ENCODE measurements at places on chromosomes 12 and 14.

DNA sequence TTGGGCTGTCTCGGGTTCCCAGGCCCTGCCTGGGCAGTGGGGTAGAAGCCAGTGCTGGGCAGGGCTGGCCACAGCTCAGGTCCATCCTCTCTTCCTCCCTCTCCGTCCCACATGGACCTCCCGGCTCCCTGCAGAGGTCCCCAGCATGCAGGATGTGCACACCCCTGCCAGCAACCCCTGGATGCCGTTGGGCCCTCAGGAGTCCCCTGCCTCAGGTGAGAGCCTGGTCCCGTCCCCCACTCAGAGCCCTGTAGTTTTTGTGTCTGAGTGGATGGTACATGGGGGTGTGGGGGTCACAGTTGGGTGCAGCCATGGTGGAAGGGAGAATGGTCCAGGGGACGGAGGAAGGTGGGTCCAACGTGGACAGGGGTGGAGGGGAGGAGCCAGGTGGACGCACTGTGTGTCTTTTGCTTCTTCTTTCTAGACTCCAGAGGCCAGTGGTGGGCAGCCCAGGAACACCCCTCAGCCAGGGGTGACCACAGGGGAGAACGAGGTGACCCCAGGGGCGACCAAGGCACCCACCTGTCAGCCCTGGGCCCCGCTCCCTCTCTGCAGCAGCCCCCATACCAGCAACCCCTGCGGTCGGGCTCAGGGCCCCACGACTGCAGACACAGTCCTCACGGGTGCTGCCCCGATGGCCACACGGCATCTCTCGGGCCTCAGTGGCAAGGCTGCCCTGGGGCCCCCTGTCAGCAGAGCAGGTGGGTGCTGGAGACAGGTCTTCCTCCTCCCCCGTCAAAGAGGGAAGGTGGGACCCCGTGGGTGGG is 21.7 kb downstream of the PAPLN start:
- H3K4me3 ChIP-seq, result no peak overlapping the region
- no peak for DNase-seq
- no peak overlapping the region for H3K27ac ChIP-seq
- no peaks in the 10 kb centered on the region for H3K36me3 ChIP-seq
- peaks cover 2% of the 10 kb centered on the region for H3K4me1 ChIP-seq

GRCh38 chr14:52033101-52033642 is 35.7 kb downstream of the NID2 start:
- H3K4me1 ChIP-seq, result no peaks in the 10 kb centered on the region
- H3K27ac ChIP-seq, result no peak overlapping the region
- peaks cover 1% of the 10 kb centered on the region for H3K36me3 ChIP-seq
- no peak overlapping the region for H3K4me3 ChIP-seq
- H3K27me3 ChIP-seq, result peaks cover 9% of the 10 kb centered on the region
- DNase-seq, result no peak

GRCh38 chr14:69685218-69685616 is 73.8 kb downstream of the SUSD6 start:
- H3K4me3 ChIP-seq, result no peak overlapping the region
- H3K27ac ChIP-seq, result peak overlapping the region; percentile 45
- peaks cover 64% of the 10 kb centered on the region for H3K4me1 ChIP-seq
- H3K27me3 ChIP-seq, result no peaks in the 10 kb centered on the region
- peaks cover 10% of the 10 kb centered on the region for H3K36me3 ChIP-seq

GRCh38 chr12:41967668-41968500 is 176.8 kb downstream of the GXYLT1 start:
- peaks cover 1% of the 10 kb centered on the region for H3K27me3 ChIP-seq
- no peak overlapping the region for H3K4me3 ChIP-seq
- H3K27ac ChIP-seq, result no peak overlapping the region
- H3K4me1 ChIP-seq, result no peaks in the 10 kb centered on the region
- DNase-seq, result no peak

DNA sequence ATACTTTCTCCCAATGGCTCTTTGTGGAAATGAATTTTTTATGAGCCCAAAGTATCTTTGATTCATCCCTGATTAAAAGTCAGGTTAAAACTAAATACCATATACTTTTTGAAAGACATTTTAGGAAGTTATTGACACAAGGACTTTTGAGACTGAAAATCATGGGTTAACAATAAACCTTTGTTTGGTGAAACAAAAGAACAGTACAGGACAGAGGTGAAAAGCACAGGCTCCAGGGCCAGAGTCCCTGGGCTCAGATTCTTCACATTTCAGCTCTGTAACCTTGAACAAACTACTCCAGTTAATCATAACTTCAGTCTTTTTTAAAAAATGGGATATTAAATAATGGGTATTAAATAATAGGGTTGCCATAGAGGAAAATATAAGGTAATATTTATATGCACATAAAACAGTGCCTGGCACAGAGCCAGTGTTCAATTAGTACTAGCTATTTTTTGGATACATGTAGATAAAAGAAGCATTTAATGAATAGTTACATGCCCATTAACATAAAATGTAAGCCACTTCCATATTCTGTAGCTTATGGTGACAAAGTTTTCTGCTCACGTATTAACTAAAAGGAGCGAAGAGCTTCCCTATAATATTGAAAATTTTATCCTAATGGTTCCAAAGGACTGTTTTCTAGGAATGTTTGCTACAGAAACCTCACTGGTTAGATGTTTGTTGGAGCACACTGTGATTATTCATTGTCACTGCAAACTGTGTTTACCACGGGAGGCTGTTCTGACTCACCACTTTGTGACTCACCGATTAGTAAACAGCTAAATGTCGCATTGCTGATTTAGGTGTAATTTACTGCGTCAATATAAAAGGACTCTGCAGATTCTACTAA is 255.4 kb downstream of the DAD1 start:
- no peak overlapping the region for H3K27ac ChIP-seq
- H3K36me3 ChIP-seq, result peaks cover 4% of the 10 kb centered on the region
- H3K4me3 ChIP-seq, result no peak overlapping the region
- DNase-seq, result no peak
